Fibroblast of skin of right biceps (primary cell): ENCODE measurements at places on chromosomes 6 and 20.

DNA sequence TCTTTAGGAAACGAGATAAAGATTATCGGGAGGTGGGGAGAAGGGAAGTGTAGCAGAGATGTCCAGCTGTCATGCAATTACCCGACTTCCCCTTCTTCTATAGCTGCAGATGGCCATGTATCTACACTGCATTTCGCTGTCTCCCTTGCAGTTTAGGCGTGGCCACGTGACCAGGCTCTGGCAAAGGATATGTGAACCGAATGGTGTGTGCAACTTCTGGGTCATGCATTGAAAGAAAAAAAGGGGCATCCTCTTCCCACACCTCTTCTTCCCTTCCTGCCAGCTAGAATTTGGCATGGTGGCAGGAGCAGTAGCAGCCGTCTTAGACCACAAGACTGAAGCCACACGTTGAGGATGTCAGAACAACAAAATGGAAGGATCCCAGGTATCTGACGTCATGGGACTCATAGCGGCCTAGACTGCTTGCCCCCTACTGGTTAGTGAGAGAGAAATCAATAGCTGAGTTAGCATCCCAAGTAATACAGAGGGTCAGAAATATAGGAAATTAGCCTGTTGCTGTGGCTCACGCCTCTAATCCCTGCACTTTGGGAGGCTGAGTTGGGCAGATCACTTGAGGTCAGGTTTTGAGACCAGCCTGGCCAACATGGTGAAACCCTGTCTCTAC is 32.8 kb downstream of the TCF15 start:
- DNase-seq: peak; percentile 15

- DNase-seq: no peak
Measured at GRCh38 chr6:43712579-43712978, 25.0 kb upstream of the MRPS18A start.

GRCh38 chr6:156864557-156864956 is 87.4 kb downstream of the ARID1B start:
- peak; percentile 24 for DNase-seq

DNA sequence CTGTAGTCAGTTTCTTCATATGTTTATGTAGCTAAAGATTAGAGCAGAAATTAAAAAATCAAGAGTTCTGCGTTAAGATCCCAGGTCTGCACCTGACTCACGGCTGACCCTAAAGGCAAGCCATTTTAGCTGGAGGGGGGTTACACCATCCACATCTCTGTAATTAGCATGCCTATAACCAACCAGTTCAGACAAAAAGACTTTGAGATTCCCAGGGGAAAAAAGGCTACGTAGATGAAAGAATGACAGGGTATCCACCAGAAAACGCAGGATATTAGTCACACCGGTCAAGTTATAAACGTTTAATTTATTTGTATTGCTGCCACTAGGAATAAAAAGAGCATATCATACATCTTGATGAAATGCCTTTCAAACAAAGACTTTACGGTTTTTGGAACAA is 299.1 kb downstream of the FOXC1 start:
- DNase-seq: no peak

- DNase-seq: peak; percentile 21
Measured at GRCh38 chr6:21582651-21583050, 10.9 kb upstream of the SOX4 start.

DNA sequence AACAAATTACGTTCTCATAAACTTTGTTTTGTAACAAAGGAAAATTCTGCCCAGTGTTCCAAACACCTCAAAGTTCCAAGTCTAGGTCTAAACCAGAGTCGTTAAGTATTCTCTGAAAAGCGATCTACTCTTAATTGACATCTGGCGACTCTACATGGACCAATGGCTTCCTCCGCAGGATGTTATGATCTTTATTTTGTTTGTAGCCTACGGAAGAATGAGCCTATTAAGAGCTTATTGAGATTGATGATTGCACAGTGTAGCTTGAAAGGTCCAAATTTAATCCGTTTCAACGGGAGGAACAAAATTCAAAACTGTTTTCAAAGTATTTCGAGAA is 61.1 kb downstream of the FAM217A start:
- DNase-seq: peak; percentile 41

DNA sequence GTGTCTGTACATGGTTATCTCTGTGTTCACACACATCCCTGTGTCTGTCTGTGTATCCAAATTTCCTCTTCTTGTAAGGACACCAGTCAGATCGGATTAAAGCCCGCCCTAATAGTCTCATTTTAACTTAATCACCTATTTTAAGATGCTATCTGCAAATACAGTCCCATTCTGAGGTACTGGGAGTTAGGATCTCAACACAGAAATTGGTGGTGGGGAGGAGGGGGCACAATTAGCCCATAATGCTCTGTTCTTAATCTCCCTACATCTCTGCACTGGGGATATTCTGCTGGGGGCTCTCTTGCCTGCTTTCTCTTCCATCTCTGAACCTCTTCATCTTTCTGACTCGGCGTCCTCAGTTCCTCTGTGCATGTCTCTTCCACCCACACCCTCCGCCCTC is 320.7 kb downstream of the CDC5L start:
- no peak for DNase-seq

- DNase-seq: peak; percentile 45
Measured at GRCh38 chr6:11828262-11828870, 49.8 kb upstream of the ADTRP start.

- peak; percentile 18 for DNase-seq
Measured at GRCh38 chr6:18259675-18260447, 4.5 kb downstream of the DEK start.

GRCh38 chr20:62172666-62173065 is 10.2 kb upstream of the MTG2 start:
- DNase-seq: no peak

GRCh38 chr6:15421945-15422733 is 176.3 kb downstream of the JARID2 start:
- DNase-seq: no peak

DNA sequence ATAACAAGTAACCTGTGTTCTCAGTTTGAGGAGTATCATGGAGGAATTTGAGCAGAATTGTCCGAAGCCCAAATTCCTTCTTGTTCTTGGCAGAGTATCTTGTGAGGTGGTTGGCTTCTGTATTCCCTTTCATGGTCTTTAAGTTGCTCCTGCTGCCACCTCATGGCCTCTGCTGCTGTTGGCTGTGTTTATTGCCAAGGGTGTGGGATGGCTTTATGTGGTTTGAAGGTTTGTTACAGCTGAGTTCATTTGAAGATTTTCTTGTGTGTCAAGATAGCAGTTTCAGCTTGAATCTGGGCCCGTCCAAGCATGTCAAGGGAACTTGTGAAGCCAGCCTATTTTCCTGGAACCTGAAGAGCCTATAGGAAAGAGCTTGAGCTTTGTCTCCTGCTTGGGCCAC is 20.2 kb upstream of the TTK start:
- DNase-seq: no peak

DNA sequence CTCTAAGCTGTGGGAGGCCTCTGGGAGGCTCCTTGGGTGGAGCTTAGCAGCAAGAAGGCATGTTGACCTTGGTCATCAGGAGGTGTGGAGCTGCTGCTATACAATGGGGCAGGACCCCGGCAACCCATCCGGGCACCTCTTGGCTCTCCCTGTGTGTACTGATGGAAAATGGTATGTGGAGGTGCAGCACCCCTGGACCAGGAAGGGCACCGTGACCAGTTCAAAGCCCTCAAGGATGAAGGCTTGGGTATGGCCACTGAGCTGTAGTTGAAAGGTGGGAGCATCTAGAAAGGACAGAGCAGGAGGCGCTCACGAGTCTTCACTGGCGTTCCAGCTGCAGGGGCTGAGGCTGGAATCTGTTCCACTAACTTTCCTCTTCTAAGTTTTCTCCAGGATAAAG is 6.7 kb upstream of the IRF4 start:
- DNase-seq: no peak

DNA sequence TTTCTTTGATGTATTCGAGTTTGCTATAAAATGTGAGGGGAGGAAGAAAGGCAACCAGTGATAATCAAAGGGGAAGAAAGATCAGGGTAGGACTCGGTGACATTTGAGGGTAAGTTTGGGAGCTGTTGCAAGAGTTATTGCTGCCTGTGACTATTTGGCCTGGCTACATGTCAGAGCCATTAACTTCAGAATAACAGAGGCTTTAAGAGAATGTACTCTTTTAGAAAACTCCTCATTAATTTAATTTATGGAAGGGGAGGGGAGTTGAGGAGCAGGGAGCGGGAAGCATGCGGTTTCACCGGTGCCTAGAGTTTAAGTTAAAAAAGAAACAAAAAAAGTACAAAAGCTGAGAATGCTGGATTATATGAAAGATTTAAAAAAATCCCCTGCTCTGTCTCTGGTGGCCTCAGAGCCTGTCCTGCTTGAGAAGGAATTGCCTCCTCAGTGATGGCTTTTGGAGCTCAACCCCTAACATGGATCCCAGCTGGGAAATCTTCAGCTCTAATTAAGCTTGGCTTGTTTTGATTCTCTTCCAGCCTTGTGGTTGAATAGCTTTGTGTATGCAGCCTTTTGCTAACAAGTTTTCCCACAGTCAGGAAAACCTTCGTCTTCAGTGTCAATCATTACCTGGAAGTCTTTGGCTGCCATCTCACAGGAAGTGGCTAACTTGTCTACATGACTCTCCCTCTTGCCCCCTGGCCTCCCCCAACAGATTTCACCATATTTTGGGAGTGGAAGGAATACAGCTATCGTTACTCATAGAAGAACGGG is 238.2 kb downstream of the SOX4 start:
- DNase-seq: peak; percentile 89

DNA sequence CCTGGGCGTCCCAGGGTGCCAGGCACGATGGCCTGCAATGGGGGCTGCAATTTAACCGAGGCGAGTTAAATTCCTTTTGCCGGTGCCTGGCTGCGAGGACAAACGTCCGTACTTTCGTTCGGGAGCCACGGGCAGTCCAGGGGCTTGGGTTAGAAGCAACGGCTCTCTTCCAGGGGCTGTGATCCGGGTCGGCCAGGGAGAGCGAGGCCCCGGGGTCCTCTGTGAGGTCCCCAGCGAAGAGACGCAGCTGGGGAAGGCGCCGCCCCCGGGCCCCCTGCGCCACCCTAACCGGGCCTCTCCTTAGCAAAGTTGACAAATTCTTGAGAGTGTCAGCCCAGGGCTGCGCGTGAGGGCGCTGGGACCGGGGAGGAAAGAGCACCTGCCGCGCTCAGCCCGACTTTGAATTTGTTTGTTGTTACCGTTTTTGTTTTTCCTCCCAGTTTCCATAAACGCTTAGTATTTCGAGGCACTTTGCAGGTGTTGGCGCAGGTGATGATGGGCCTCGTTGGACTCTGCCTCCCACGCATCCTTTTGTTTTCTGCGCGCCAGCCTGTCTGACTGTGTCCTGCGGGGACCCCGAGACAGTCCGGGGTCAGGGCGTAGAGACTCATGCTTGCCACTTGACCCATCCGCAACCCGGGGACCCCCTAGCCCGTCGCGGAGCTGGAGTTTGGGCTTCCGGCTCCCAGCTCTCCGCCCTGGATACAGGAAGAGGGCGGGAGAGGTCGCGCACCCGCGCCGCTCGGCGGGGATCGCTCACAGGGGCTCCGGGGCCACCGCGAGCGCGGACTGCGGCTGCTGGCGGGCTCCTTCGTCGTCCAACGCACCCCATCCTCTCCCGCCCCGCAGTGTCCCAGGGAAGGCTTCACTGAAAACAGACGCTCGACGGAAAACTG is 5.8 kb downstream of the OLIG3 start:
- no peak for DNase-seq

- no peak for DNase-seq
Measured at GRCh38 chr6:150214310-150214709, 71.5 kb downstream of the PPP1R14C start.

DNA sequence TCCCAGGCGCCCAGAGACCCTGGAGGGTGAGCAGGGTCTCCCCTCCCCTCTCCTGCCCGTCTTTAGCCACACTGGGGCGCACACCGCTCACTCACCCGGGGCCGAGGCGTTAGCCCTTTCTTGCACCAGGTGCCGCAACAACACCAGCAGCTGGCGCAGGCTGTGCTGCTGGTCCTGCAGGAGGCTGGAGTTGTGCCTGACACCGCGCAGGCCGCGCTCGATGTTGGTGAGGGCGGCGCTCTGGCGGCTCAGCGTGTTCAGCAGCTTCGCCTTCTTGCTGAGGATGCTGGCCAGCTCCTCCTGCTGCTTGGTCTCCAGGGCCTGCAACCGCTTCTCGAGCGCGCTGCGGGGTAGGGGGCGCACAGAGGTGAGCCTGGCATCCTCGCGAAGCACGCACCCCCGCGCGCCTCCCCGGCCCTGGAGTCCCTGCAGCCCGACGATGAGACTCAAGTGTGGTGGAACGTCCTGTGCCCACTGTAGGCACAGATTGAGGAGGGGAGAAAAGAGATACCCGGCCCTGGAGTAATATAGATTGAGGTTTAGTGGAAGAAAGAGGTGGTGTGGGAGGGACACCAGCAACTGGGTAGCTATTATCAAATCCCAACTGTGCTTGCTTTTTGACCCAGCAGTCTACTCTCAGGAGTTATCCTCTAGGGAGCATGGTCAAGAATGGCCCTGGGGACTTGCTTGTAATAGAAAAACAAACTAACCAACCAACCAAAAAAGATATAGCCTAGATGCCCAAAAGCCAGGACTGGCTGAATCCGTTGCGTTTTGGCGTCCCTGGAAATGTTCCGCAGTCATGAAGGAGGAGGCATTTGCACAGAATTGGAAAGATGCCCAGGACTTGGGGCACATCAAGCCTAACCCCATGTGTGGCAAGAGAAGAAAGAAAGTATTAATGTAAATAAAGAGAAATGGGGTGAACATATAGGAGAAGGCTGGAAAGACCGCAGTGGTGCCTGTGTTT is 30.9 kb downstream of the ANGPT4 start:
- DNase-seq: peak; percentile 14

GRCh38 chr20:12824328-12825225 is 184.2 kb upstream of the SPTLC3 start:
- no peak for DNase-seq

GRCh38 chr6:37038292-37039198 is 33.1 kb downstream of the FGD2 start:
- no peak for DNase-seq

GRCh38 chr6:134357022-134357487 is 39.1 kb upstream of the SGK1 start:
- no peak for DNase-seq

DNA sequence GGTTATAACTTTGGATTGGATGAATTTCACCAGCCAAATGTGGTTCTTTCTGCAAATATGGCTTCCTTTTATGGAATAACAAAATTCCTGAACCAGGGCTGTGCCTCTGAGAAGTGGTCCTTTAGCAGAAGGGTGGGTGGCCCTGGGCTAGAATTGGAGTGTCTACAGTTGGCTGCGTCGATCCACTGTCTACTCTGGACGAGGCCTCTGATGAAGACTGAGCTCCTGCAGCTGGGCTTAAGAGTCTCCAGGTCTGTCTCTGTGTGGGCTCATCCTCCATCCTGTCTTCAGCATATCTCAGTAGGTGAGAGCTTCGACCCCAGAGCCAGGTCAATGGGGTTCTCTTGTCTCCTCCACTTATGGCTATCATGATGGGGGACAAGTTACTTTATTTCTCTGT is 166.3 kb upstream of the PMEPA1 start:
- no peak for DNase-seq

- no peak for DNase-seq
Measured at GRCh38 chr6:3912361-3913076, 63.3 kb downstream of the FAM50B start.

- no peak for DNase-seq
Measured at GRCh38 chr6:61210549-61210948, 1075.5 kb downstream of the KHDRBS2 start.

DNA sequence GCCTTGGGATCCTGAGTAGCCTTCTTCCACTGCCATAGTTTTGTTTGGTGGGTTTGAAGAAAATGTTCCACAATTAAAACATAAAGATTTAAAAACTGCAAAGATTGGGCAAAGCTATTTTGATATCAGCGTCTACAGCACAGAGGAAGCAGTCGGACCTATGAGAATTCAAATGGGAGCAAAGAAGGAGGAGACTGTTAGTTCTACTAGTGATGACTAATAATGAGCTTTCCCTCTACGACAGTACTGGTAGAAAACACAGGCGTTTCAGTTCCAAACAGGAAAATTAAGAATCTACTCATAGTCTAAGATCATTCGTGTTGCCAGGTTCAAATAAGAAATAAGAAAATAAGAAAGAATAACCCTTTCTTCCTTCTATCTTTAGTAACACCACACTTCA is 121.2 kb downstream of the INSM1 start:
- DNase-seq: no peak
